ENCODE measurements at places on chromosomes 2 and 18. TPM values are rescaled to one million over a fixed set of nuclear protein-coding genes. Genes with fewer than 3 reads are reported as not detected.

GRCh38 chr2:189628817-189629530, 32.3 kb upstream of the ASNSD1 start:
- DNase-seq: no peak

DNA sequence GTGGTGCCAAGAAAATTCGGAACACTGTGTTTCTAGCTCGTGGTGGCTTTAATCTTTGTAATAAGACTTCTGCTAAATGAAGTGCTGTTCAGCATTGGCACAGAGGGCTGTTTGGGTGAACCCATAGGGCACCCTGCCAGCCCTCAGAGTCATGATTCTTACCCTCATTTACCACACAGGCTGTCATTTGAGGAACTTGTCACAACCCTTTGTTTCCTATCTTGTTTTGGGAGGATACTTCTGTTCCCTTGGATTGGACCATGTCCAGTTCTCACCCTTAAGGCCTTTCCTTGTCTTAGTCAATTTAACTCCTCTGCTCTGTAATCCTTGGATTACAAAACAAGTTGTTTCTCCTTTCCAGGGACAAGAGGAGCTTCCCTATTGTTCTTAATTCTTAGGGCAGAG, 225.7 kb downstream of the MTX2 start:
- peak; percentile 92 for DNase-seq

GRCh38 chr2:19775315-19775714, 126.5 kb downstream of the TTC32 start:
- no peak for DNase-seq

- no peak for DNase-seq
Observed at GRCh38 chr2:45182667-45183295, 173.5 kb upstream of the SIX2 start.

GRCh38 chr2:238331916-238332315, 11.6 kb downstream of the TRAF3IP1 start:
- DNase-seq: no peak

- no peak for DNase-seq
Observed at GRCh38 chr18:39692367-39693015, 2126.9 kb upstream of the CELF4 start.

GRCh38 chr2:197450465-197450864, 2.9 kb upstream of the COQ10B start:
- DNase-seq: no peak

GRCh38 chr18:5300476-5301010, 5.0 kb upstream of the ZBTB14 start:
- no peak for DNase-seq

Gene PARD6G
- 2.8 TPM for total RNA-seq

Data from right atrium auricular region (tissue), 2 donors.